8988T (cell line): ENCODE measurements at places on chromosomes 16 and 17.

DNA sequence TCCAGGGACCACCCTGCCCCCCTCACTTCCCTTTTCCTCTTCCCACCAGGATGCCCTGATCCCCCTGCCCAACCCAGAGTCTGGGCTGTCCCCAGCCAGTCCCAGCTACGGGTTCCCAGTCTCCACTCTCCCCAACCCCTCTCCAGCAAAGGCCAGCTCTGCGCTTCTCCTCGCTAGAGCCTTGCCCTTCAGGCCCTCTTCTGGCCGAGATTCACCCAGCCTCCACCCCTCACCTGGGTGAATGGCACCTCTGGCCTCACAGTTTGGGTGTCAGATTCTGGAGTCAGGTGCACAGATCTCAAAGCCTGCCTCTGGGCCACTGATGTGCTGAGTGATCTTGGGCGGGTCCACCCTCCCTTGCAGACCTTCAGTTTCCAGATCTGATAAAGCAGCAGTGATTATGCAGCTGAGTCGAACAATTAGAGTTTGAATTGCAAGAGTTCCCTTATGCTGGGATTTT lies 185.6 kb upstream of the TNRC6C start:
- no peak for DNase-seq

DNA sequence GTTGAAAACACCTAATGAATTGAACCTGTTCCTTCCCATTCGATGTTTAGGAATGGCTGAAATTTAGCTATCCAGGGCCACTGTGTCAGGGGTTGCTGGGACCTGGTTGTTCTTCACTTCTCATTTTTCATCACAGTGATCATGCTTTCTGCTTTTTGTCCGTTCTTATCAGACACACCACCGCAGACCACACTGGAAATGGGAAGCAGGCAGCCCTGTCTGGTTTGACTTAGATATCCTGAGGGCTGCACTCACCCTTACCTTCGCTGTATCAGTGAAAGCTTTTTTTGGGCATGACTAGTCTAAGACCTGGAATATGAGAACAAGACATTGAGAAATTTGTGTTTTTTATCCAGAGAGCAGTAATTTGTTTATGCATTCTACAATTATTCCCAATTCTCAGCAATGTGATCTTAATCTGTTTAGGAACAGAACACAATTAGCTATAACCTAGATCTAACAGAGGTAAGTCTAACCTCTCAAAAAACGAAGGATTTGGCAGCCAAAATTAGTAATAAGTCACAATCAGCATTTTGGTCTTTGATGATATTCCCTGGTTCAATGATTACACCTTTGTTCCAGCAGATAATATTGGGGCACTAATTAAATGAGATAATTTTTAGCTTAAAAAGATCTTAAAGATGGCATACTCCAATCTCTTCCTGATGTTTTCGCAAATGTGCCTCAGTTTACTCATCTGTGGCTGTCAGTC lies 126.0 kb upstream of the GOT2 start:
- DNase-seq = no peak

GRCh38 chr17:3771140-3771539 lies 29.8 kb downstream of the ITGAE start:
- no peak for DNase-seq

DNA sequence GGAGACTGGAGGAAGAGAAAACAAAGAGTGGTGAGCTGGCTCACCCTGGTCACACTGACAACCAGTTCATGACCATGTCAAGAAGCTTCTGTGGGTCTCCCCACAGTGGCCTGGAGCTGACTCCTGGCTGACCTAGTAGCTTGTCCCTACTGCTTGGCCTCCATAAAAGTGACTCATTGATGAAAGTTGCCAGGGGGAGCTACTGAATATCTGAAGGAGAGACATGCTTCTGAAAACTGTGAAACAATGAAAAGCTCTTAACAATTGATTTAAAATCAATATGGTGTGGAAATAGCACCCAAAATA lies 22.0 kb downstream of the SMPD3 start:
- DNase-seq = no peak

DNA sequence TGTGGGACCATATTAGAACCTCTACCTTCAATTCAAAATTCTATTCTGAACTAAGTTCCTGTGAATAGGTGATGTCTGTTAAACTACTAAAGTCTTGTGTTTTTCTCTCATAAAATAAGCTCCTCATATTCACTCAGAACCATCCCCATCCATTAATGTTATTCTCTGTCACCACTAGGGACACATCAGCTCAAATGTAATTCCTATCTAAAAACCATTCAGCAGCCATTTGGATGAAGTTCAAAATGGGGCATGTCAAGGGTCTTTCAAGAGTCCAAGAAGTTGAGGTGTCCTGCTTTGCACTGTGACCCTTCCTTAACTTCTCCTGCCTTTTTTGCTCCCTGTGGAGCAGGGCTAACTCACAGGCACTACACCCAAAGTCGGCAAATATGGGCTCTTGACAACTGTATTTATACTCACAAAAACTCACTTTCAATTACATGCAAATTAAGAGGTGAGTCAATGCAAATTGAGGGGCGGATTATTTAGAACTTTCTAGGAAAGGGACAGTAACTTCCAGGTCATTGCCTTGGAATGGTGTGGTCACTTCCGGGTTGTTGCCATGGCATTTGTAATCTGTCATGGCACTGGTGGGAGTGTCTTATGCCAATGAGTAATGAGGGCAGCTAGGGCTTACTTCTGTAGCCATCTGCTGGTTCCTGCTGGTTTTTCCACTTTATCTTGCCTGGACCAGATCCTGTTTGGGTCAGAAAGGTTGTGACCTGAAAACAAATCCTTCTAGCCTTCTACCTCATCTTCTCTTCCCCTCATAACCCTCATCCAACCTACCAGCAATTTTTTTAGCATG lies 128.2 kb upstream of the COX10 start:
- no peak for DNase-seq

- no peak for DNase-seq
These were observed 28.6 kb upstream of the NUDT16L1 start for GRCh38 chr16:4664538-4665418.

GRCh38 chr17:17681744-17682292 lies 560 bp downstream of the RAI1 start:
- DNase-seq = no peak

GRCh38 chr16:17412221-17412620 lies 58.5 kb downstream of the XYLT1 start:
- DNase-seq = no peak

DNA sequence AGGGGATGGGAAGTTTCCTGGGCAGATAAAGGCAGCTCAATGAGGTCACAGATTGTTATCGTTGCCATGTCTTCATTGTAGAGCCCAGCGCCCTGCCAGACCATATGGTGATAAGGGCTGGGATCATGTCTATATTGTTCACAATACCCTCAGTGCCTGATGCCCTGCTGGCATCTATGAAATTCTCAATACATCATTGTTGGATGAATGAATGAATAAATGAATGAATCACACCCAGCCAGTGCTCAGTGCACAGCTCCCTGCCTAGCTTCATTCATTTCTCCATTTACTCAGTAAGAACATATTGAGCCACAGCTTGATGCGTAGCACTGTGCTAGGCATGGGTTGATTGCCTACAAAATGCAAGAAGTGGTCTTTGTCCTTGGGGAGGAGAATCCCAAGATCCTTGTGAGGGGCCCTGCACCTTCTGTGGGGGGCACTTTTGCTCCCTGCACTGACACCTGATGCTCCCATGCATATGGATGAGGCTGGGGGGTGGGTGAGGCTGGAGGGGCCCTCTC lies 29.7 kb downstream of the MRC2 start:
- no peak for DNase-seq

DNA sequence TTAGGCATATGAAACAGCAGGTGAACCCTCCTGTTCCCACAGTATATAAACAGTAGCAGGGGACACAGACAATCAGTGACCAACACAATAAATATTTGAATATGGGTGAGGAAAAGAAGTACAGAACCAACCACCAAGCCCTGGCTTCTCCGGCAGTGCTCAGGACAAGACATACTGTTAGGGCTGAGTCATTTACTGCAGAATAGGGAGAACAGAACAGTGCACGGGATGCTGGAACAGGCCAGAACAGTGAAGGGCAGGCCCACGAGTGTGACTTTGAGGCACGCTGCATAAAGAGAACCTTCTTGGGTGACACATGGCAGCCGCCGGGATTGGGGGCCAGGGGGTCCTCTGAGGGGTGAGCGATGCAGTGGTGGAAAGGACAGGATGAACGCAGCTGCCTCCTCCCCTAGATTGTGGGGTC lies 160.4 kb downstream of the CMIP start:
- DNase-seq = peak; percentile 78

- DNase-seq = no peak
These were observed 719 bp downstream of the NGFR start for GRCh38 chr17:49495842-49496182.

DNA sequence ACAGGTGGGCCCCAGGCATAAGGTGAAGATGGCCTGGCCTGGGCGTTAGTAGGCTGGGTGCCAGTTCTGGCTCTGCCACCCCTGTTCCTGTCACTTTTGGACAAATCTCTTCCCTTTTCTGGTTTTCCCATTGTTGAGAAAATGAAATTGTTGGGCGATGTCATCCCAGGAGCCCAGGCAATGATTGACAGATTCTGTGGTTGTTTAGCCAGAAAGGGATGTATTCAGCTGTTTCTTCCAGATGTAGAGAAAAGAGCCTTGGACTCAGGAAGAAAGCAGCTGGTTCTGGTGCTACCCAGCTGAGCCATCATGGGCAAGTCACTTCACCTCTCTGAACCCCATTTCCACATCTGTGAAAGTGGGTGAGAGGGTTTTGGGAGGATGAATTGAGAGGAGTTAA lies 60.1 kb upstream of the MRTFB start:
- no peak for DNase-seq

DNA sequence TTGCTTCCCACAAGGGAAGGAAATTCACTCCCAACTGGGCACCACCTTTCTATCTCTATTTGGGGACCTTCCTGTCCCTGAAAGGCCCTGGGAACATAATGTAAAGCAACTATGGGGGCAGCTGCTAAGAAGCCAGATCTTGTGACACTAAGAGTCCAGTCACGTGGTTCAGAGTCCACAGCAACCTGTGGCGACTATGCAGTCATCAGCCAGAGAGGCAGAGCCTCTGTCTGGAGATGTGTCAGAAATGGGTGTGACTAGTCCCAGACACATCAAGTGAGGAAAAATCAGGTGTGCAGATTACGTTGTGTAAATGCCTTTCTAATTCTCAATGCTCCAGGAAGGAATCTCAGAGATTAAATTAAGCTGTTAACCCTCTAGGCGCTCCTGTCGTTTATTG lies 26.6 kb upstream of the SKAP1 start:
- DNase-seq = no peak
